ENCODE measurements at places on chromosomes 1 and 21.

- no peak for DNase-seq
Measured at GRCh38 chr1:30964706-30965105, 56.1 kb upstream of the SDC3 start.

DNA sequence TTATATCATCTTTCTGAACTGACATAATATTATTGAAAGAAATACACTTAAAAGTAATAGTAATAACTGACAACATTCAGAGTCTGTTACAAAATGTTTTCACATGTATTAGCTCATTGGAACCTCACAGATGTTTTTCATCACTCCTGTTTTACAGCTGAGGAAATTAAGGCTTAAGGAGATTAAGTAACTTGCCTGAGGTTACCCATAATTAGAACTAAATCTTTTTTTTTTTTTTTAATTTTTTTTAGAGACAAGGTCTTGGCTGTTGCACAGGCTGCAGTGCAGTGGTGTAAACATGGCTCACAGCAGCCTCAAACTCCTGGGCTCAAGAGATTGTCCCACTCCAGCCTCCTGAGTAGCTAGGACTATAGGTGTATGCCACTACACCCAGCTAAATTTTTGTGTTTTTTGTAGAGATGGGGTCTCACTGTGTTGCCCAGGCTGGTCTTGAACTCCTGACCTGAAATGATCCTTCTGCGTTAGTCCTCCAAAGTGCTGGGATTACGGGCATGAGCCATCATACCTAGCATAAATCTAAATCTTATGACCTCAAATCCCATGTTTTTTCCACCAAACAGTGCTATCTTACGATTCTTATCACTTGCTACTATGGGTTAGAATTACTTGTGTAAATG is 64.7 kb upstream of the MACF1 start:
- no peak for DNase-seq

DNA sequence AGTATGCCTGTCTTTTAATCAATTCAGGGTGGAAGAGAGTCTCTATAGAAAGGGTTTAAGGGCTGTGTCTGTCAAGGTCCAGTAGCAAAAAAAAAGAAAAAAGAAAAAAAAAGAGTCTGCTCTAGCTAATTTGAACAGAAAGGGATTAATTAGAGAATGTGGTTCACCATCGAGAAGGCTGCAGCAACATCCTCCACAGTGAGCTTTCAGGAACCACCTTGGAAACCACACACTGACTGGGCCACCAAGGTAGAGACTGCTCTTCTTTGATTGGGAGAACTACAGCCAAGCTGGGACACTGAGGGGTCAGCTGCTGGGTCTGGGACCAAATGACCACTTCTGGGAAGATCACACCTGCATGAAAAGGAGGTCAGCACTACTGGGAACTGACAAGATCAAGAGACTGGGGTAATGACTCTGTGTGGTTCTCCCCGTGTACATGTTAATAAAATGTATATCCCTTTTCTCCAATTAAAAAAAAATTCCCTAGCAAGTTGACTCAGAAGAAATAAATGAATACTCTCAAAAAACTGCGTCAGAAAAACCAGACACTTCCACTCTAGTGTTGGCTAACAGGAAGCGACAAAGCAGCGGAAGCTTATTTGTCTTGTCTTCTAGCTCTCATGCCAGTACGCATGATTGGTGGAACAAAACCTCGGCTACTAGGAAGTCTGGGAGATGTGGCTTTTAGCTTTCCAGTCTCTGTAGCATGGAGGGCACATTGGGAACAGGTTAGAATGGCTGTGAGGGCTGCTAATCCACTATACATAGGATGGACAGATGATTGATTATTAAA is 60.0 kb upstream of the IVNS1ABP start:
- peak; percentile 51 for DNase-seq

- DNase-seq: peak; percentile 65
Measured at GRCh38 chr1:197180252-197180878, 33.9 kb upstream of the ASPM start.

DNA sequence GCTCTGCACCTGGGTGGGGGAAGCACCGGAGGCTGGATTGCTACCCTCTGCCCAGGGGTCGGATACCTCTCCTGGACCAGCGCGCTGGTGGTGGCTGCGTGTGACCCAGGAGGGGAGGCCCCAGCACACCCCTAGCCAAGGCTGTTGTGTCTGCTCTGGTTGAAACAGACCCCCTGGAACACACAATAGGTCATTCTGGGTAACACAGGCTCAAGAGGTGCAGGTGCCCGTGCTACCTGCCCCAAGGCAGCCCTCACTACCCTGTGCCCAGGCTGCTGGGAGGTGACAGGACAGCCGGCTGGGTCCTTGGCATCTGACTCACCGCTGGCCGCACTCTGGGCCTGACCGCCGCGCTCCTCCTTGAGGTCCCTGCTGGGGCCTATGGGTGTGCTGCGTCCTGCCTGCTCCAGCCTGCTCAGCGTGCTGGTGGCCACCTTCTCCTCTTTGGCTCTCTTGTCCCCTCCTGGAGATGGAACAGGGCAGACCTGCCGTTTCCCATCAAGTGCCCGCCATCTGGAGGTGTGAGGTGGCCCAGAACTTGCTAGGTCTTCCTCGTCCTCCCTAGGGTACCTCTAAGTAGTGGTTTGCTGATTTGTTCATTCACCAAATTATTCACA is 30.0 kb downstream of the ZBTB17 start:
- no peak for DNase-seq

DNA sequence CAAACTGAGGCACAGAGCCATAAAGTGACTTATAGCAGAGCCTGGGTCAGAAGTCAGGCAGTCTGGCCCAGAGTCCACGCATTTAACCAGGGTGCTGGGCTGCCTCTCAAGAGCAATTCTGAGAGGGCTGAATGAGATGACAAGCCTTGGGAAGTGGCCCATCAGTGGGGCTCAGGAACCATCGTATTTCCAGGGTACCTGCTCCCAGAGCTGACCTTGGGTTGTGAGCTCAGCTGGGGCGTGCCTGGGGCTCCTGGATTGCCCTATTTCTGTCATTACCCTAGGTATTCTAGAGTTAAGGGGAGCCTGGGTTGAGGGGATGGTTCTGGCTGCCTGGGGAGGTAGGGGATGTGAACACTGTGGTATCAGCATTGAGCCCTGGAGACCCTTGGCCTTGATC is 49.4 kb downstream of the LGR6 start:
- no peak for DNase-seq

GRCh38 chr1:112761714-112762480 is 46.8 kb upstream of the PPM1J start:
- DNase-seq: no peak

DNA sequence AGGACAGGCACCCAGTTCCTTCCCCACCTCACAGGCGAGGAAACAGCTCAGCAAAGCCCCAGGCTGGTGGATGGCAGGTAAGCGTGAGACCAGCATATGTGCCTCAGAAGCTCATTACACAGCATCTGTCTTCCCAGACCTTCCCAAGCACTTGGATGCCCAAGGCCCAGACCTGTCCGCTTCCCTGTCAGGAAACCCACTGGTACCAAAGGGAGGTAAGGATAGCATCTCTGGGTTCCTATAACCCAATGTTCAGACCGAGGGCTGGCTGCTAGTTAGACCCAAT is 3.3 kb downstream of the POFUT2 start:
- no peak for DNase-seq

DNA sequence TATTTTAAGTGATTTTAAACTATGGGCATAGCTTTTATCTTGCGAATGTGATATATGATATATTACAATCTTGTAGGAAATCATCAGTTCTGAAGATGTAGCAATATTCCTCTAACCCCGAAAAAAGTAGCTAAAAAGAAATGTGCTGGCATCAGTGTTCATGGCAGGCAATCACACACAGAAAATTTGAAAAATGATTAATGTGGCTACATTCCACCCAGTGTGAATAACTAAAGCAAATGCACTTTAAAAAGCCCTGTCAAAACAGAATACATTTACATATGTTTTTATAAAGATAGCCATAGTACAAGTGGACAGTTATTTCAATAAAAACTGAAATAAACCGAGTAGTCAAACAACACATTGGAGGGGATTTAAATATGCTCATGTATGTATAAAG is 260.2 kb downstream of the HHAT start:
- DNase-seq: no peak

DNA sequence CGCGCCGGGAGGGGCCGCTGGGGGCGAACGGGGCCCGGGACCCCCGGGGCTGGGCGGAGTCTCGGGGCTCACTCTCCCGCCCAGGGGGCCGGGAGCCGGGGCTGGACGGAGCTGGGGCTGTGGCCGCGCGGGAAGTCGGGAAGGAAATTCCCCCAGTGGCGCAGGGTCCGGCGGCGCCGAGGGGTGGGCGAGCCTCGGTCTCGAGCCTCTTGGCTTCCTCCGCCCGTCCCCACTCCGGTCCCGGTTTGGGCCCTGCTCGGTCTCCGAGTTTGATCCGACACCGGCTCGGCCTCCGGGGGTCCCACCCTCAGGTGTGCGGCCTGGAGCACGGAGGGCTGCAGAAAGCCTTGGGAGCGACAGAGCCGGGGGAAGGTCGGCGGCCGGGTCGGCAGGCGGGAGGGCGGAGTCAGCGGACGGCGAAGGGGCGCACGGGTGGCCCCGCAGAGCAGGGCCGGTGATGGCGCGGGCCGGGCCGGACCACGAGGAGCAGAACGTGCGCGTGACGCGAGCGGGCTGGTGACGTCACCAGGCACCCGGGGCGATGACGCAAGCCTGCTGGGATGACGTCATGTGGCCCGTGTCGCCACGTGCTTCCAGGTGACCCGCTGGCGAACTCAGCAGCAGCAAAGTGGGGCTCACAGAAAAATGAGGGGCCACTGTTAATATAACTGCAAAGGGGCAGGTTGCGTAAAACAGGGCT is 610 bp upstream of the HES4 start:
- peak; percentile 88 for DNase-seq

DNA sequence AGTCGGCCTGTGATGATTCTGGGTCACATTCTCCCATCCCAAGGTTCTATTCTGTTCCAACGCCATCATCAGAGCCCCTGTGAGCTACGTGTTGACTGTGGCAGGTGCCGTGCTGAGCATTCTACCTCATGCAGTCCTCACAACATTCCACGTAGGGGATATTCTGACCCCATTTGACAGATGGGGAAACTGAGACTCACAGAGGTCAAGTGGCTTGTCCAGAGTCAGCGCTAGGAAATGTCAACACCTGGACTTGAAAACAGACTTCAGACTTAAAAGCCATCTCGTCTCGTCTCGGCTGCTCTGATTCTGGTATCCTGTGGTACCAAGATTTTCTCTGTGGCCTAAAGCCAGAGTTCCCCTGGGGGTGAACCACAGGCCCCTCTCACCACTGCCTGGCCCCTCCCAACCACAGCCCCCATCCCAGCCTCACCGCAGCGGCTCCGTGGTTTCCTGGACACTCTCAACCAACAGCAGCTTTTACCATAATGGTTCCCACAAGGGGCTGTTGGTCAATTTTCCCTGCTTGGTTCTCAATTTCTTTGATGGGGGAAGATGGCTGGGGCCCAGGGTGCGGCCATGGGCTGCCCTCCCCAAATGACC is 39.6 kb downstream of the SDC3 start:
- DNase-seq: no peak

DNA sequence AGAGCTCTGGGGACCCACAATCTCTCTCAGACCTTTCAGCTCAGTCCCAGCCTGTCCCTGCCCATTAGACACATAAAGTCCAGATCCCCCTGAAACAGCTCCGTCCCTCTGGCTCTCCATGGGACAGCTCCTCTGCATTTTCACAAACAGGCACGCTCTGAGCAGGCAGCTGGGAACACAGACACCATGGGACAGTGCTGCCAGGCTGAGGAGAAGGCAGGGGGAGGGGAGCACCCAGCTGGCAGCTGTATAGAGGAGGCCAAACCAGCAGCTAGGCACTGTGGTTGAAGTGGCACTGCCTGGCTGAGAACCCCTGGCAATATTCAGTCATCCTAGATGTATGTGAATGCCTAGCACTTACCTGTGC is 2.0 kb downstream of the TMEM63A start:
- DNase-seq: no peak

GRCh38 chr1:23922321-23922943 is 9.3 kb upstream of the CNR2 start:
- DNase-seq: no peak

GRCh38 chr1:154406572-154406879 is 1.4 kb downstream of the IL6R start:
- DNase-seq: no peak

DNA sequence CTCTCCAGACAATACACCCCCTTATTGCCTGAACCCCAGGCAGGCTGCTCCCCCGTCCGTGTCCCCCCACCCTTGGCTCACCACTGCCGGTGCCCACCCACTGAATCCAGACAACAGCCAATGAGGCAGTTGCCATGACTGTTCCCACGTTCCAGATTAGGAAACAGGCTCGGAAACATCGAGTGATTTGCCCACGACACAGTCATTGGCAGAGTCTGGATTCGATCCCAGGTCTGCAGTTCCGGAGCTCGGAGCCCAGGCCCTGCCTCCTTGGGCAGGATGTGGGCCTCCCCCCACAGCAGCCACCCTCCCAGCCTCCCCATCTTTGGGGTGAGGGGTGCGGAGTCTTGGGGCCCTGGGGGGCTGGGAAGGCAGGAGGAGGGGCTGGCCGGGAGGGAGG is 20.3 kb upstream of the CLSTN1 start:
- DNase-seq: peak; percentile 38

DNA sequence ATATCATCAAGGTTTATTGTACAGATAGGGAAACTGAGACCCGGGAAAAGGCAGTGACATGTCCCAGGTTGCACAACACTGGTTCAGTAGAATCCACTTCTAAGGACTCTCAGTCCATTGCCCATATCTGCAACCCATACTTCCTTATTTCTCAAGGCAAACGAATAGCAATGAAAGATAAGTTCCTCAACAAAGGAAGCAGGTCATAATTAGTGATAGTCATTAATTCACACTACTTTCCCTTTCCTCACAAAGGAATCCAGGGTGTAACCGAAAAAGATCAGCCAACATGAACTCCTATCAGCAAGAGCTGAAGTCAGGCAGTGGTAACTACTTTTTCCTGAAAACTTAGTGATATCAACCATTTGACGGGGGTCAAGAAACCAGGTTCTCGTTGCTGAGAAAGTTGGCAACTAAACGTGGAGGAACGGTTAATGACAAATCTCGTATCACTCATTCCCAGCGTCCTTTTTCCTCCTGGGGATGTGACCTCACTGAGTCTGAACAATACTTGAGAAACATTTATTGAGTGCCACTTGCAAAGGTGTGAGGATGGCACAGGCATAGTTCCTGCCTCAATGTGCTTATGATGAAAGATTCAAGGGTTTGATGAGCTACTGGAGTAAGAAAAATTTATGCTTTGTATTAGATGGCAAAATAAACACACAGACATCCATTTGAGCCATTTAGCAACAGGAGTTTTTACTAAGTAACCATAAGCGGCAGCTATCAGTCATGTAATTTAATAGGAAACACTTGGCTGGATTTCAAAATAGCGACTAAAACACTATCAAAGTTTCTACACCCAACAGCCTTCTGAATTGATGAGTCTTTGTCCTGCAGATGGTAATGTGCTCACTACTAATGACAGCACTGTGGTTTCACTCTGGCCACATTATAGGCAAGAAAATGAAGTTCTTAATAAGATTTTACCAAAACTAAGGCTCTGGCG is 82.3 kb downstream of the PLPP3 start:
- DNase-seq: peak; percentile 80

- no peak for DNase-seq
Measured at GRCh38 chr1:64878090-64878489, 88.3 kb downstream of the JAK1 start.

GRCh38 chr21:18498431-18498830 is 94.8 kb upstream of the TMPRSS15 start:
- no peak for DNase-seq

GRCh38 chr1:225412803-225413351 is 15.0 kb downstream of the LBR start:
- no peak for DNase-seq

Data from dermis blood vessel endothelial cell (primary cell).